ENCODE measurements at places on chromosomes 5 and 9.
A peak's percentile ranks its signal among the peaks of the same experiment; 100 is the strongest.

GRCh38 chr9:89440951-89441654, 56.8 kb downstream of the SEMA4D start:
- no peak for DNase-seq
- H3K27me3 ChIP-seq, result no peaks in the 10 kb centered on the region
- no peak overlapping the region for H3K27ac ChIP-seq
- H3K4me3 ChIP-seq, result no peak overlapping the region
- H3K4me1 ChIP-seq, result peaks cover 18% of the 10 kb centered on the region

DNA sequence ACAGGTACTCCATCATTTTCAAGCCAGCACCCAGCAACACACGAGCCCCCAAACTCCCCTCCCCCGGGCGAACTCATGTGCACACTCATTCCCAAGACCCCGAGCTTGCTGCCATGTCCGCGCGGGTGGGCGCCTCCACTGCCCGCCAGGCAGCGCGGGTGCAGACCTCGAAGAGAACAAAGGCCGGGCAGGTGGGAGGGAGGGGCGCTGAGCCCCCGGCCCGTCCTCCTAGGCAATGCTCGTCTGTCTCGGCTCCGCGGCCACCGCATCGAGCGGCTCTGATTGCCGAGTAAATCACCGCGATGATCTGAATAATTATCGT, 47.1 kb upstream of the PSD2 start:
- no peak for DNase-seq
- peaks cover 59% of the 10 kb centered on the region for H3K4me1 ChIP-seq
- H3K27ac ChIP-seq, result no peak overlapping the region
- peaks cover 56% of the 10 kb centered on the region for H3K27me3 ChIP-seq

DNA sequence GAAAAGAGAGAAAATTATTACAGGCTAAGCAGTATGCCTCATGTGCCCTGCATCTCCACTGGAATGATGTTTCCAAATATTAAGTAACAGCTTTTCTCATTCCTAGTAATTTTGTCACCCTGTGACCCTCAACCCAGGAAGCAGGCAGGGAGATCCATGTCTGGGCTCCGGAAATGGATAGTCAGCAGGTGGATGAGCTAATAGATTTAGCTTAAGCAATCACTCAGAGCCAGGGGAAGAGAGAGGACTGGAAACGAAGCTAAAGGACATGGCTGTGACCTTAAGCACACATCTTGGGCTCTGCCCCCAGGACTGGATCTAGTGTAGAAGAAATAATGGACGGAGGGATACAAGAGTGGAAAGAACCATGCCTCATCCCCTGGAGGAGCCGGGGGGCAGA, 89.5 kb downstream of the ARSB start:
- no peak for DNase-seq
- peaks cover 14% of the 10 kb centered on the region for H3K4me1 ChIP-seq
- no peak overlapping the region for H3K4me3 ChIP-seq
- H3K27me3 ChIP-seq, result no peaks in the 10 kb centered on the region

- peak; percentile 71 for DNase-seq
- H3K4me1 ChIP-seq, result peaks cover 79% of the 10 kb centered on the region
- H3K36me3 ChIP-seq, result peaks cover 22% of the 10 kb centered on the region
- H3K4me3 ChIP-seq, result peak overlapping the region; percentile 86
- H3K27ac ChIP-seq, result peak overlapping the region; percentile 95
These were observed 1.6 kb downstream of the COL5A1 start for GRCh38 chr9:134643222-134643671.

GRCh38 chr9:116000748-116001329, 152.8 kb upstream of the PAPPA start:
- H3K27me3 ChIP-seq, result no peaks in the 10 kb centered on the region
- no peak overlapping the region for H3K4me3 ChIP-seq
- no peak overlapping the region for H3K27ac ChIP-seq

GRCh38 chr9:126122901-126123616, 203.6 kb upstream of the MVB12B start:
- H3K27ac ChIP-seq, result no peak overlapping the region
- peaks cover 15% of the 10 kb centered on the region for H3K27me3 ChIP-seq
- no peak for DNase-seq
- no peak overlapping the region for H3K4me3 ChIP-seq

DNA sequence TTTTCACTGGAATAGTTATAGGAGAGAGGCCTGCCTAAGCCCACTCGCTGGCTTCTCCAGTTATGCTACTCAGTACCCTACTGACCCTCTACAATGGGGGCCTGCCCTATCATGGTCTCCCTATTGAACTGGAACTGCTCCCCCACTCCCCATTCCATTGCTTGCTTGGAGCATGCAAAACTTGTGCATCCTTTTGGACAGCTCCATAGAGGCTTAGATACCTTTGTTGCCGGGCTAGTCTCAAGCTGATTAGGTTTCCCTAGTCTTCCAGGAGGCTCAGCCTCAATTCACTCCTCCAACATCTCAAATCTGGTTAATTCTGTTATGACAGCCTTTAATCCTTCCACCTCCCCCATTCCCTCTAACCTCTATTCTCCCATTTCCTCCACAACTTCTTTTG, 39.9 kb downstream of the KIF24 start:
- H3K36me3 ChIP-seq, result peaks cover 5% of the 10 kb centered on the region
- no peak overlapping the region for H3K4me3 ChIP-seq
- H3K27ac ChIP-seq, result no peak overlapping the region
- no peaks in the 10 kb centered on the region for H3K4me1 ChIP-seq

- peaks cover 39% of the 10 kb centered on the region for H3K36me3 ChIP-seq
- H3K27me3 ChIP-seq, result no peaks in the 10 kb centered on the region
- no peak overlapping the region for H3K4me3 ChIP-seq
- H3K4me1 ChIP-seq, result peaks cover 24% of the 10 kb centered on the region
These were observed 76.1 kb downstream of the TLE1 start for GRCh38 chr9:81613002-81613812.

DNA sequence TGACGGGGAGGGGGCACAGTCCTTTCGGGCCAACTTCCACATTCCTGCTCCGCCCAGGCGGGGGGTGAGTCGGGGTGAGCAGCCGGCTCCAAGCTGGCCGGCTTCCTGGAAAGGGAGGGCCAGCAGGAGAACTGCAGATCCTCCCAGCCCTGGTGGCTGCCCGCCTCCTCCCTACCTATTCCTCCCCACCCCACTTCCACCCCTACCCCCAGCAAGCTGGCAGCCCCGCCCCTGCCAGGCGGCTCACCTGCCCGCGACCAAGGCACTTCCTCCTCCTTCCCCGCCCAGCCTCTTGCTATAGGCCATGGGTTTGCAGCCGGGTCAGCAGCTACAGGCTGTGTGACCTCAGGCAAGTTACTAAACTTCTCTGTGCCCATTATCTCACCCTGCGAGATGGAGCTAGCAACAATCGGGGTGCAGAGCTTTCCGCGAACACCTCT, 5.6 kb upstream of the IRF1 start:
- peak; percentile 94 for DNase-seq
- H3K36me3 ChIP-seq, result no peaks in the 10 kb centered on the region
- H3K27me3 ChIP-seq, result no peaks in the 10 kb centered on the region
- peak overlapping the region; percentile 98 for H3K27ac ChIP-seq
- H3K4me3 ChIP-seq, result peak overlapping the region; percentile 82

- H3K4me3 ChIP-seq, result no peak overlapping the region
- H3K27ac ChIP-seq, result no peak overlapping the region
- H3K4me1 ChIP-seq, result peaks cover 5% of the 10 kb centered on the region
- DNase-seq, result no peak
- peaks cover 25% of the 10 kb centered on the region for H3K36me3 ChIP-seq
These were observed 11.8 kb downstream of the OTULIN start for GRCh38 chr5:14676320-14676719.

- H3K4me3 ChIP-seq, result no peak overlapping the region
- H3K27me3 ChIP-seq, result no peaks in the 10 kb centered on the region
- no peak overlapping the region for H3K27ac ChIP-seq
- H3K4me1 ChIP-seq, result peaks cover 17% of the 10 kb centered on the region
- no peak for DNase-seq
- H3K36me3 ChIP-seq, result peaks cover 24% of the 10 kb centered on the region
These were observed 7.6 kb downstream of the NAIF1 start for GRCh38 chr9:128059365-128059983.

GRCh38 chr9:92668746-92669526, 995 bp downstream of the IPPK start:
- peak overlapping the region; percentile 96 for H3K4me3 ChIP-seq
- peak overlapping the region; percentile 47 for H3K27ac ChIP-seq
- peaks cover 11% of the 10 kb centered on the region for H3K36me3 ChIP-seq
- peak; percentile 19 for DNase-seq
- no peaks in the 10 kb centered on the region for H3K27me3 ChIP-seq

DNA sequence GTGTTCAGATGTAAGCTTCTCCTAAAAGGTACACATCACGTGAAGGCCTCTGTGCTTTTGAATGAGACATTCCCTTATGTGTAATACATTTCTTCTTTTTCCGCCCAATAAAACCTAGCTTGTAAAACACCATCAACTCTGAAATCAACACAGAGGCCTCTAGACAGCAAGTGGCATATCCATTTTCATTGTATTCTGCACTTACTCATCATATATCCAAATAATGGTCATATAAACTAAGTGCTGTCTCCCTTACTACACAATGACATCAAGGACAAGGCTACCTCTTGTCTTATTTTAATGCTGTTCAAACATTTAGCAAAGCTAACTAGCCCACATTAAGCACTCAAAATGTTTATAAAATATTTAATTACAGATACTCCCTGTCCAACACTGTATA, 108.5 kb downstream of the ELAVL2 start:
- no peak overlapping the region for H3K4me3 ChIP-seq
- no peaks in the 10 kb centered on the region for H3K4me1 ChIP-seq
- no peaks in the 10 kb centered on the region for H3K27me3 ChIP-seq
- H3K36me3 ChIP-seq, result no peaks in the 10 kb centered on the region

- no peak within 1 kb of the TSS for H3K27ac ChIP-seq
- no peaks in the 10 kb centered on the region for H3K36me3 ChIP-seq
- DNase-seq, result peak; percentile 38
These were observed at the start of gene FIBCD1 for GRCh38 chr9:130938652-130939404. Gene FIBCD1, minus strand, starts transcription at chr9:130939247. Its CDS starts 640 bp downstream, at chr9:130938607.

DNA sequence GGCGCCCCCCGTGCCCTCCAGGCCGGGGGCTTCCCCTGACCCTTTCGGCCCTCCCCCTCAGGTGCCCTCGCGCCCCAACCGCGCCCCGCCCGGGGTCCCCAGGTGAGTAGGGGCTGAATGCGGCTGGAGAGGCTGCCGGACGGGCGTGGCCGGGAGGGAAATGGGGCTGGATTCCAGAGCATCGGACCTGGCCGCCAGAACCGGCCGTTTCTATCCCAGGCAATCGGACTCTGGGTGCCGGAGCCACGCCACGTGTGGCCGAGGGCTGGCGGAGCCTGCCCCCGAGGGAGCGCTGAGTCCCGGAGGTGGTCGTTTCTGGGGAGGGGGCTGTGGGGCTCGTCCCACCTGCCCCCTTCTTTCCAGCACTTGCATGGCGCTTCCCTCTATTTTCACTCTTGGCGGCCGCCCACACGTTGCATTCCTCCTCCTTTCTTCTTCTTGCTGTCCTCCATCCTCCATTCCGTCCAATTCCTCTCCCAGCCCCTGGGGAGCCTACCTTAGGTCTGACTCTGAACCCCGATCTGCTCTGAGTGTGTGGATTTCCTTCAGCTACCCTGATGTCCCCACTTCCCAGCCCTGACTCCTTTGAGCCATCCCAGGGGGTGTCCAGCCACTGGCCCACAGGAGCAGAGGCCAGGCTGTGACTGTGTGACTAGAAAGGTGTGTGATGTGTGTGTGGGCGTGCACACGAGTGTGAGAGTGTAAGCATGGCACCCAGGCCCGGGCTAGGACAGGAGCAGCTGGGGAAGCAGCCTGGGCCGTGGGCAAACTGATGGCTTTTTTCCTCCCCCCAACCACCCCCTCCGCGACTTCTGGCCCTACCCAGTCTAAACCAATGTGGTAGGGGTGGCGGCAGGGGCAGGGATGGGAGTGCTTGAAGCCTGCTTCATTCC, 24.7 kb downstream of the GOLGA2 start:
- H3K36me3 ChIP-seq, result peaks cover 42% of the 10 kb centered on the region
- H3K4me3 ChIP-seq, result peak overlapping the region; percentile 17

DNA sequence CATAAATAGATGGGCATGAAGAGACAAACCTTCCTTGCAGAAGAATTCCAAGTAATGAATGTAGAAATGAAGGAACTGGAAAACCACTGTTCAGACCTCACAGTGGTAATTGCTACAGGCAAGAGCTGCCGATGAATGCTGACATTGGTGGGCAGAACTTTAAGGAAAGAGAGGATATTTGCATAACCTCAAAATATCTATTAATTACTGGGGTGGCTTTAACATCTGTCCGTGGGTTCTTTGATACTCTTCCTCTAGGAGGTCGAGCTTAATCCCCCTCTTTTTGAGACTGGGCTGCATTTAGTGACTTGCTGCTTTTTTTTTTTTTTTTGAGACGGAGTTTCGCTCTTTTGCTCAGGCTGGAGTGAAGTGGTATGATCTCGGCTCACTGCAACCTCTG, 34.7 kb downstream of the LAMC3 start:
- H3K36me3 ChIP-seq, result no peaks in the 10 kb centered on the region
- no peak overlapping the region for H3K27ac ChIP-seq
- H3K4me1 ChIP-seq, result peaks cover 3% of the 10 kb centered on the region

DNA sequence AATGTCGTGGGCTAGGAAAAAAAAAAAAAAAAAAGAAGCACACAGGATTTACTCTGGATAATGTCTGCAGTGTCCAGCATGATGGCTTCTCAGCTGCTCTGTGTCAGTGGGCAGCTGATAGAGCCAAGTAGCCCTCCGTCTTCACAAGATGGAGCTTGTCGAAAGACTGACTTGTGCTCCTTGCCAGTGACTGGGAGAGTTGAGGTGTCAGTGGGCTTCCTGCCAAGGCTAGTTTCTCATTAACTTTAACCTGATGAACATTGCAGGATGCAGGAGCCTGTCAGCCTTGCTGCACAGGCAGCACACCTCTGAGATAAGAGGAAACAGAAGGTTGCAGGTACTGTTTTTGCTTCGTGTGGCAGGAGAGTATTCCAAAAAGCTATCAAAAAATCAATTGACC, 171.4 kb upstream of the SGCD start:
- H3K4me3 ChIP-seq, result no peak overlapping the region
- H3K27ac ChIP-seq, result no peak overlapping the region
- no peaks in the 10 kb centered on the region for H3K27me3 ChIP-seq

GRCh38 chr9:108586471-108587139, 269.2 kb downstream of the ACTL7B start:
- DNase-seq, result no peak
- no peak overlapping the region for H3K27ac ChIP-seq
- H3K4me3 ChIP-seq, result no peak overlapping the region
- H3K27me3 ChIP-seq, result peaks cover 2% of the 10 kb centered on the region

- H3K4me1 ChIP-seq, result no peaks in the 10 kb centered on the region
- no peaks in the 10 kb centered on the region for H3K27me3 ChIP-seq
These were observed 351.2 kb downstream of the MLLT3 start for GRCh38 chr9:20271096-20271495.

DNA sequence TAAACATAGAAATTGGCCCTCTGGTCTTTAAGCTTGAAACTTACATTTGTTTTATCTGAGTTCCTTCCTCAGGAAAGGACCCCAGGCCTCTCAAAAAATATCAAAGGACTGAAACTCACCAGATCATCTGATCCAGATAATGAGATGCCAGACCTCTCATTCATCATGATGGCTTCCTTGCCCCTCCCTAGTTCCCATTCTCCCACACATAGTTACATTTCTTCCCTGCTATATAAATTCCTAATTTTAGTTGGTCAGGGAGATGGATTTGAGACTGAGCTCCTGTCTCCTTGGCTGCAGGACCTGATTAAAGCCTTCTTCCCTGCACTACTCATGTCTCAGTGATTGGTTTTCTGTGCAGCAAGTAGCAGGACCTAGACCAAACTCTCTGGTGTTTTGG, 119.4 kb upstream of the SPIN1 start:
- H3K27ac ChIP-seq, result no peak overlapping the region
- DNase-seq, result no peak
- no peaks in the 10 kb centered on the region for H3K36me3 ChIP-seq
- H3K27me3 ChIP-seq, result no peaks in the 10 kb centered on the region
- H3K4me1 ChIP-seq, result no peaks in the 10 kb centered on the region

GRCh38 chr5:96124589-96124988, 162.9 kb upstream of the ELL2 start:
- no peak overlapping the region for H3K4me3 ChIP-seq
- no peaks in the 10 kb centered on the region for H3K36me3 ChIP-seq
- H3K4me1 ChIP-seq, result no peaks in the 10 kb centered on the region
- DNase-seq, result no peak
- no peak overlapping the region for H3K27ac ChIP-seq
